ENCODE measurements at places on chromosomes 6 and 20.

GRCh38 chr6:89260832-89261231 lies 43.7 kb upstream of the GABRR1 start:
- DNase-seq, result peak; percentile 3

GRCh38 chr6:126152372-126152745 lies 166.0 kb downstream of the TRMT11 start:
- no peak for DNase-seq

GRCh38 chr20:38108986-38109541 lies 56.0 kb downstream of the TGM2 start:
- no peak for DNase-seq

GRCh38 chr6:108762394-108762793 lies 85.8 kb upstream of the ARMC2 start:
- peak; percentile 96 for DNase-seq

- no peak for DNase-seq
Observed at GRCh38 chr20:47605673-47606413, 104.2 kb downstream of the NCOA3 start.

DNA sequence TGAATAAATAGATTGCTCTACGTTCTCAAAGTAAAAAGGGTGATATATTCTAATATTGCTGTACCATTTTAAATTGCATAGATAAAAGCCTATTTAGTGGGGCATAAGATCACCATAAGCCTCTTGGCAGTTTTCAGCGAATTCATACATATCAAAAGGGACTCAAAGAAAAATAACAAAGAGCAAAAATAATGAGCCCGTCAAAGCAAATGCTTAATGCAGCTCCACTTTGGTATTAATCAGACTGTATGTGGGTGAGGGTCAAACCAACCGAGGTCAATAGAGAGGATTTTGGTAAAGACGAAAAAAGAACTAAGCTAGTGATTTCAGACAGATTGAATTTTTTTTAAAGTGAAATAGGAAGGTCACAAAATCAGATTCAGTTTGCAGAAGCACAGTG lies 598.8 kb downstream of the GRIK2 start:
- DNase-seq, result no peak
